ENCODE measurements at places on chromosomes 7 and 10.

GRCh38 chr10:116974456-116975005 is 30.5 kb downstream of the SHTN1 start:
- DNase-seq = no peak

DNA sequence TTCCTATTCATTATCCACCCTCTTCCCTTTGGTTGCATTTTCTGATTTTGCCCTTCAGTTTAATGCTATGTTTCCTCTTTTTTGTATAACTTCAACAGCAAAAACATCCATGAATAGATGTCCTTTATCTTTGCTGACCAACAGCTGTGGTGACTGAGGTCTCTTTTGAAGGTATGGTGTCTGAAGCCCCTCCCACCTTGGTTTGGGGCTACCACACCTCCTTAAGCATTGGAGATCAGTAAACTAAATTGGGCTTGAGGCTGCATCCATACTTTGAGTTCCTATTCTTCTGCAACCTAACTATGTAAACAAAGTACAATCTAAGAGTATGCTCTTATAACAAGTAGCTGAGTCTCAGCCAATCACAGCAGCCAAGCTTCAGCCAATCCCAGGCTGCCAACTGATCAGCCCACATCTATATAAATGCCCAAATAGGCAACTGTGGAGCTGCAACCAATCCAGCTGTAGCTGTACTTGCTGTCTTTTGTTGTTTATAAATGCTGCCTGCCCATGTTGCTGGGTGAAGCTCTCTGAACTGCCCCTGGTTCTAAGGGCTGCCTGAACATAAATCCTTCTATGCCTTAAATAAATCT is 69.4 kb upstream of the PDLIM1 start:
- no peak for DNase-seq

DNA sequence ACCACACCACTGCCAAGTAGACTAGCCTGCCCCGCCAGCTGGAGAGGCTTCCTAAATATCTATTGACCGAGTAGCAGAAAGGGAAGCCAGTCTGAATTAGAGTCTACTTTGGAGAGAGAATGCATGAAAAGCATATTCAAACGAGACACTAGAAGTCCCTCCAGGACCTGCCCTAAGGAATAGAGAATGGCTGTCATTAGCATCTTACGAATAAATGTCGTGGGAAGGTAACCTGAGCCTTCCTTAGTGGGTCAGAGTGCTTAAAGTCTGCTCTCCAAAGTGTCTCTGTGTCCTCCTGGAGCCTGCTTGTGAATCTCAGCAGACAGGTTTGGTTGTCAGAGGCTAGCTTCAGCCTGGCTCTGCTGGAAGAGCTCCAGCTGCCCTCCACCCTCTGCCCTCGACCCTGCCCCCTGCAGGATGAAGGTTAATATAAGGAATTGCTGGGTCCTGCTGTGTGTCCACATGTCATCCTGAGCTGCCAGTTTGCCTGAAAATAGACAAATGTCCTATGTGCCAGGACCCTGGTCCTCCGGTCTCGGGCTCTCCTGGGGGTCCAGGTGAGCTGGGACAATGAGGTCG is 33.4 kb downstream of the FAM241B start:
- DNase-seq = no peak

GRCh38 chr7:5322621-5323410 is 40.1 kb downstream of the SLC29A4 start:
- DNase-seq = no peak

DNA sequence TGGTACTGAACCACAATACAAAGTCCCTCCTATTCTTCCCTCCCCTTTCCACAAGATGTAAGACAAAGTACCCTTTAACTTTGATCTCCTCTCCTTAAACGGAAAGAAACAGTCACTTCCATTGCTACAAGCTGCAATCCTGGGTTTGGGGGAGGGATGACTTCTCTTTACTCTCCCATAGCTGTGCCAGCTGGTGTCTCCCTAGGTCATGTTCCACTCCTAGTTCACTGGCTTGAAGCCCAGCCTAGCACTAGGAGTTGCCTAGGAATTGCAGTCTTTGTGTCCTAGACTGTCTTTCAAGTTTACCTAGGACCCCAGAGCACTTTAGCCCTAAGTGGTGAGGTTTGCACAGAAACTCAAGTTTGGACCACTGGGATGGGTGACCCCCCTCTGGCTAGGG is 311.1 kb downstream of the HPSE2 start:
- no peak for DNase-seq

GRCh38 chr7:132646052-132646451 is 69.8 kb upstream of the PLXNA4 start:
- no peak for DNase-seq

- DNase-seq = no peak
These were observed 421.4 kb downstream of the PLXDC2 start for GRCh38 chr10:20237586-20237985.

- no peak for DNase-seq
These were observed 74.6 kb upstream of the KCNMA1 start for GRCh38 chr10:77712207-77712606.

GRCh38 chr7:93558705-93559614 is 15.6 kb downstream of the CALCR start:
- no peak for DNase-seq

DNA sequence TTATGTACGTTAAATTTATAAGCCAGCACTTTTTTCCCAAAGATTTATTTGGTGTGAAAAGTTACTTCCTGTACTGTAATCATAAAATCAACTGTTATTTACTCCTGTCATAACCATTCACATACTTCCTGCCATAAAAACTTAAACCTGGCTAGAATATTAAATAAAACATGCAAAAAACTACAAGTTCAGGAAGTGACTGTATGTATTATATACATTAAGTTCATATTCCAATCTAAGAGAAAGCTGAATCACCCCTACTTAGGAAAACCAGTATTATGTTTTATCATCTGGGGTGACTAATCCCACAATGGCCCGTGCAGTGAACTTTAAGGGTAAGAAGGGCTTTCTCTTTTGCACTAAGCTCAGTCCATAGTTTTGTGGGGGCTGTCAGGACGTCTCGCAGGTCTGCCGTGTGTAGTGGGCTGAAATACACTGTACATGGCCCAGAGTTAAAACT is 183.7 kb upstream of the KLF14 start:
- no peak for DNase-seq

GRCh38 chr10:11861341-11861740 is 38.2 kb downstream of the PROSER2 start:
- DNase-seq = no peak

DNA sequence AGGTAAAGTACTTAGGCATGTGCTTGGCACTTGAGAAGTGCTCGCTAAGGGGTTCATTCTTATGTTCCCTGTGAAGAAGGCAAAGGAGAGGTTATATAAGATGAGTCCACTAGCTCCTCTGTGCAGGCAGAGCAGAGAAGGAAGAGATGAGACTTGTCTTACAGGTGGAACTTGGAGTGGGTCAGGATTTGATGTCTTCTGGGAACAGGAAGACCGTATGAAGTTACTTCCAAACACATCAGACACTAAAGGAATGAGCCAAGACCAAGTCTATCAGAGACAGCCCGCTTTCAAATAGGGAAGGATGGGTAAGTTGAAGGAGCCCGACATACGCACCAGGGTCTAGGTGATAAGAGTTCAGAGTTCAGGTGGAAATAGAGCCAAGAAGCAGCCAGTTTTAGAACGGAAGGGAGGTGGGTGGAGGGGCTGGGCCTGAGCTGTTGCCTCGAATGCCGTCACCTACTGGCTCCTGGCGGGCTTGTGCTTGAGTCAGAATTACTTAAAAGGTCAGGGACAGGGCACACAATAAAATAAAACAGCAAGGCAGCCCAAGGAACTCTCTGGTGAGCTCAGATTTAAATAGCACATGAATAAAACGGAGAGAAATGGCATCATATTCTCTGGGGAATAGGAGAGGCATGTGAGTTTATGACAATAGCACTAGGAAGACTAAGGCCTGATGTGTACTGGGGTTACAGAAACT is 56.1 kb upstream of the GRB10 start:
- DNase-seq = no peak

DNA sequence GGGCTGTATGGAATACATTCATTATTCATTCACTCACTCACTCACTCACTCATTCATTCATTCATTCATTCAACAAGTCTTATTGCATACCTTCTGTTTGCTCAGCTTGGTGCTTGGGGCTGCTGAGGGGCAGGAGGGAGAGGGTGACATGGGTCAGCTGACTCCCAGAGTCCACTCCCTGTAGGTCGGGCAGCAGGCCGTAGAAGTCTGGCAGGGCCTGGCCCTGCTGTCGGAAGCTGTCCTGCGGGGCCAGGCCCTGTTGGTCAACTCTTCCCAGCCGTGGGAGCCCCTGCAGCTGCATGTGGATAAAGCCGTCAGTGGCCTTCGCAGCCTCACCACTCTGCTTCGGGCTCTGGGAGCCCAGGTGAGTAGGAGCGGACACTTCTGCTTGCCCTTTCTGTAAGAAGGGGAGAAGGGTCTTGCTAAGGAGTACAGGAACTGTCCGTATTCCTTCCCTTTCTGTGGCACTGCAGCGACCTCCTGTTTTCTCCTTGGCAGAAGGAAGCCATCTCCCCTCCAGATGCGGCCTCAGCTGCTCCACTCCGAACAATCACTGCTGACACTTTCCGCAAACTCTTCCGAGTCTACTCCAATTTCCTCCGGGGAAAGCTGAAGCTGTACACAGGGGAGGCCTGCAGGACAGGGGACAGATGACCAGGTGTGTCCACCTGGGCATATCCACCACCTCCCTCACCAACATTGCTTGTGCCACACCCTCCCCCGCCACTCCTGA is 2.4 kb downstream of the EPO start:
- no peak for DNase-seq

DNA sequence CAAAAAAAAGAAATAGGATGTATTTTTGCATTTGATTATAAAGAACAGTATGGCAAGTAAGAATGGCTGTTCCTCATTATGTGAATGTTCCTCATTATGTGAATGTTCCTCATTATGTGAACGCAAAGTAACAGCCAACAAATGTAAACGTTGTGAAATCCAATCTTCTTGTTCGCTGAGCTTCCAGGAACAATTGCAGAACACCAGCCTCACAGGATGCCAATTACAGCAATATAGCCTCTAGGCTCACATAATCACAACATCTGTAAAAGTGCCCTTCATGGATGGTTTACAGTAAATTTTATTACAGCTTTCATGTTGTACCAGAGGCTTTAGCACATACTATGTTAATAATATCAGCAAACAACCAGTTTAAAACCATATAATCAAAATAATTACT is 71.6 kb downstream of the THSD7A start:
- DNase-seq = no peak

- no peak for DNase-seq
These were observed 6.9 kb downstream of the ITPRIP start for GRCh38 chr10:104331208-104331838.

- DNase-seq = peak; percentile 7
These were observed 832 bp downstream of the XRCC2 start for GRCh38 chr7:152674860-152675758.

DNA sequence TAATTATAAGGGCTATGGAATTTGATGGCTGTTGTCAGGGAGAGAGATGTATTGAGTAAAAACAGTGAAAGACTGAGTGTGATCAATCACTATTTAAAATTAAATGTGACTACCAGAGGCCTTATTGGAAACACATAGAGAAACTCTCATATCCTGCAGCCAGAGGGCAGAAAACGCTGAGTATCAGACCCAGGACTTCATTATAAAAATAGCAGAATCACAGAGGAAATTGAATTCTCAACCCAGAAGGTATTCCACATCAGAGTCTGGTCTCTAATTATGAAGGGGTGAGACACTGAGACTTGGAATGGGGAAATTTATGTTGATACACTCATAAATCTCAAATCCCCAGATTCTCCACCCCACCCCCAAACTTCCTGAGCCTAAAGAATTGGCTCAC is 69.5 kb upstream of the IL6 start:
- no peak for DNase-seq

- DNase-seq = no peak
These were observed 18.7 kb downstream of the NOM1 start for GRCh38 chr7:156968183-156968582.

GRCh38 chr7:121853307-121853706 is 19.7 kb upstream of the PTPRZ1 start:
- DNase-seq = no peak

DNA sequence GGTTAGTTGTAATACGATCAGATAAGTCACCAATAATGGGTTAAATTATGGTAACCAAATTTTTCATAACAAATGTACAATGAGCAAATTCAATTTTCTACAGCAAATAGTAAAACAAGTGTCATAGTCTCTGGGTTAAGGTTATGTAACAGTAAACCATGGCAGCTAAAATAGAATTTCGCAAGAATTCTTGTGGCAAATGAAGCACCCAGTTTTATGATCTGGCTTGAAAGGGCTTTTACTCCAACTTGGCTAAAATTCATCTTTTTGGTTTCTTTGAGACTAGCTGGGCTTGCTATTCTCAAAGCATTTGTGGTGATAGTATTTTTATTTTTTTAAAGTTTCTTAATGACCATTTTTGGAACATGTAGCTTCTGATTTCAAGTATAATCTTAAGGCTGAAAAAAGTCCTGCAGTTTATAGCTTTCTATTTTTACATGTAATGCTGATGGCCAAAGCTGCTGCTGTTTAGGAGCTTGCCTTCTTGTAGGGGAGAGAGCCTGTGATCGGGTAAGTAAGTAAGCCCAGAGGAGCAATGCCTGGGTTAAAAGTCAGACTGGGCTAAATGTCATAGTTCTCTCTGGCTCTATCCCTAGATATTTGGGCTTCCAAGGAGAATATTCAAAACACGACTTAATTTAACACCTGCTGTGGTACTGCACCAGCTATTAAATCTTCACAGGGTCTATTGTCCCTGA is 55.5 kb upstream of the SYPL1 start:
- no peak for DNase-seq

GRCh38 chr7:55550010-55550663 is 22.2 kb downstream of the VOPP1 start:
- no peak for DNase-seq

DNA sequence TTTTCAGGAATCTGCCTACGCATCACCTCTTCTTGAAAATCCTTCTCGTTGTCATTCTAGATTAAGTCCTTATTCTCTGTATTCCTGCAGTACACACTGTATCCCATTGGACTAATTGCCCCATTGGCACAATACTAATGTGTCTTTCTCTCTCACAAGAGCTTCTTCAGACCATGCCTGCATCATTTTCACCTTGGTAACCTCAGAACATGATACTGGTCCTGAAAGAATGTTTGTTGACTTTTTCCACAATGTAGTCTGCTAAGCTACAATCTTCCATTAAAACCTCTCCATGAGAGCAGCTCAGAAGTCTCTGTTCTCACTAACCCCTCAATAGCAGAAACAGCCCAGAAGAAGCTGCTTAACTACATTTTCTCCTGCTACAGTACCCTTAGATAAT is 270.7 kb downstream of the PCDH15 start:
- no peak for DNase-seq

DNA sequence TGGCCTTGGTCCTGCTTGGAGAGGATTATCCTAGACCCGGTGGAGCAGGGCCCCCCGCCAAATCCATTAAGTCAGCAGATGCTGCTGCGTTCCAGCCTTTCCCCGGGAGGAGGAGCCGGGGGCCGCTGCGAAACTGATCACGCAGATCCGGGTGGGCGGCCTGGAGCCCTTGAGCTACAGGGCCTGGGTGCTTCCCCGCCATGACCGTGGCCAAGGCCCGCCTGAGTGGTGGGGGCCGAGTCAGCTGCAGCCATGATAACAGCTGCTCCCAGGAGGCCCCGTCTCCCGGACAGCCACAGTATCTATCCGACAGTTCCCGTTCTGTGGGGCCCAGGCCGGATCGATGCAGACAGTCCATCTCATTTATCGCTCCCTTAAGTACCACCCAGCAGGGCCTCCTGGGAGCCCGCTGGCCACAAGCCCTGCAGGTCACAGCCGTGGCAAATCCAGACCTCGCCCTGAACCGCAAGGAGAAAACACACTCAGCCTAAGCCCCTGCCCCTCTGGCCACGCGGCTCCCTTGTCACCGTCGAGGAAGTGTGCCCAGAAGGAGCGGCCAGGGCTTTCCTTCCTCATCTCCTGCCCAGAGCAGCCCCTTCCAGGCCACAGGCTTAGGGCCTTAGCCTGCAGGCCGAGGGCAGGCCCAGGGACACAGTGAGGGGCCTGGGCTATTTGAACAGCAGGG is 34.4 kb upstream of the SLC29A4 start:
- DNase-seq = no peak
